ENCODE measurements at places on chromosomes 16 and 17.

- no peak for DNase-seq
Observed at GRCh38 chr16:84613408-84614072, 4.3 kb downstream of the COTL1 start.

DNA sequence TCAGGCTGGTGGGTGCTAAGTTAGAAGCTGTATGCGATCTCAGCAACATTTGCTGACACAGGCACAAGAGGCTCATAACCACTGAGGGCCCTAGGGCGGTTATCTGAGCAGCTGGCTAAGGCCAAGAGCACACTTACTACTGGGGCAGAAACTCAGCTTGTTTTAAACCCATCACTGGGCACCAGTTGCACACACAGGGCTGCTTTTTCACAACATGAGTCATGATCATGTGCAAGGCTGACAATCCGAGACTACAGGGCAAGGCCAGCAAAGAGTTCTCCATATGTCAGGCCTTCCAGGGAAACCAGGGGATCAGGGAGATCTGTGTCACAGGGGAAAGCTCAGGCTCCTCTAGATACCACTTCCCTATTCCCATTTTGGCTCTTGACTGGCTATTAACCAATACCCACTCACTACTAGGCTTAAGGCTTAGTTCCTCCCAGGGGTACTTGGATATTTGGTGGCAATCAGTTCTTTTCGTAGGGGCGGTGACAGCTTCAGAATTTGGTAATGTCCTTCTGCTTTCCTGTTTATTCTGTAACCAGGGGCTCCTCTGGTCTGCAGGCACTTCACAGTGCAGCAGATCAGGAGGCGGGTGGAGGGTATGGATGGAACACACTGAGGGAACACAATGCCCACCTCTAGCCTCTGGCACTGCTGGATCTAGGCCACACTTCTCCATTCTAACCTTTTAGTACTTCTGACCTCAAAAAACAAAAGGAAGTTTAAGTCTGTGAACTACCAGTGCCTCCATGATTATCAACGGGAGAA is 44.9 kb upstream of the ERN1 start:
- DNase-seq, result no peak

DNA sequence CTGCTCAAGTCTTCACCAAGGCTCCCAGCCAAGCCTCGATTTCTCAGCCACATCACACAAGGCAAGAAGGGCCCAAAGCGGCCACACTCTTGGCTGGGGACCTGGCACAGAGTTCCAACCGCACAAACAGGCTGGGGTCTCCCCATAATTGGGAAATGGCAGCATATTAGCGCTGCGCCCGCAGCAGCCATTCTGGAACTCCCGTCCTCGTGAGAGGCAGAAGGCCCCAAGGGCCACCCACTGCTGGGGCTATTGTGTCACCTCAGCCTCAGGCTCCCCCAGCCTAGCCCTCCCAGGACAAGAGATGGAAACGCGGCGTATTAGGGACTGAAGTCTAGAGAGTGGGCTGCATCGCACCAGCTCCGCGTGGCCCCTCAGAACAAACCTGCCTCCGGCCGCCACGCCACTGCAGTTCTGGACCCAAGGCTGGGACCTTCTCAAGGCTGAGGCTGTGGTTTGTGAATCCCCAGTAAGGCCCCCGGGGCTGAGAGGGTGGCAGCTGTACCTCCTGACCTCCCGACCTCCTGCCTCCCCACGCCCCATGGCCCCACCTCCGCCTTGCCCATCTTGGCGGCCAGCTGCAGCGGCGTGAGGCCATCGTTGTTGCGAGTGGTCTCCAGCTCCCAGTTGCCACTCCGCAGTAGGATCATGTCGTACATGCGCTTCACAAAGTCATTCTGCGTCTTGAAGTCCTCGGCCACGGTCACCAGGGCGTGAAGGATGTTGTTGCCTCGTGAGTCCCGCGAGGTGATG is 25.3 kb downstream of the TRPV3 start:
- no peak for DNase-seq

- no peak for DNase-seq
Observed at GRCh38 chr17:4173781-4174180, 30.8 kb downstream of the CYB5D2 start.

DNA sequence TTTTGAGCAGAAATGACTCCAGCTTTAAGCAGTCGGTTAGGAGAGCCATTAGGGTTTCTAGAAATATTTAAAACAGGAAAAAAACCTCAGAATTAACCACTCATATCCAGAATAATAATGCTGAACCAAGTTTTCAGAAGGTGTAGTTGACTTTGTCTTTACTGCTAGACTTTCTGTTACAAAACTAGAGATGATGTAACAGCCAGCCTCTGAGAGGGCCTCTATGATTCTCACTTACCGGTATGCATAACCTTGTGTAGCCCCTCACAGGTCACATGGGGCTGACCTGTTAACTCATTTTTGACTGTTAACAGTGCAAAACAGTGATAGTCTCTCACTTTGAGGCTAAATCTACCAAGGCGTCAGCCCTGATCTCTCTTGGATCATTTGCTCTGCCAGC is 74.3 kb downstream of the TEX14 start:
- no peak for DNase-seq

DNA sequence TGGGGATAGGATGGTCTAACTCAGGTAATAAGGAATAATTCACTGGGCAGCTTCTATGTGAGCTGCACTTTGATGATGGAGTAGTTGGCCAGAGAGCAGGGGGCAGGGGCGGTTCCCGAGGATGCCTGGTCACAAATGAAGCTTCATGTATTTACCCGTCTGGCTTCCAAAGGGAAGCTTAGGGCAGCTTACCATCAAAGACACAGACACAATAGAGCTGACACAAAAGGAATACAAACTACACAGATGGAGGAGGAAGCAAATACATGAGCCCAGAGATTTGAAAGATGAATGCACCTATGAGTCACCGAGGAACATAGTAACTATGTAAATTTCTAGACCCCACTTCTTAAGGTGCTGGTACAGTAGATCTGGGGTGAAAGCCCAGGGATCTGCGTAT is 8.7 kb upstream of the EMP2 start:
- no peak for DNase-seq

- no peak for DNase-seq
Observed at GRCh38 chr16:29641561-29641960, 21.5 kb upstream of the SPN start.

GRCh38 chr17:62935523-62935922 is 30.5 kb upstream of the TANC2 start:
- no peak for DNase-seq

- no peak for DNase-seq
Observed at GRCh38 chr17:79797492-79798298, 818 bp upstream of the CBX8 start.

GRCh38 chr17:1897105-1897656 is 67.4 kb downstream of the RPA1 start:
- no peak for DNase-seq

Measured in stimulated activated CD4-positive, alpha-beta T cell treated with anti-CD3 and anti-CD28 coated beads, Interleukin-15, amount 100 ng/mL, for 1 hour (primary cell).